ENCODE measurements at places on chromosomes 12 and 14.

DNA sequence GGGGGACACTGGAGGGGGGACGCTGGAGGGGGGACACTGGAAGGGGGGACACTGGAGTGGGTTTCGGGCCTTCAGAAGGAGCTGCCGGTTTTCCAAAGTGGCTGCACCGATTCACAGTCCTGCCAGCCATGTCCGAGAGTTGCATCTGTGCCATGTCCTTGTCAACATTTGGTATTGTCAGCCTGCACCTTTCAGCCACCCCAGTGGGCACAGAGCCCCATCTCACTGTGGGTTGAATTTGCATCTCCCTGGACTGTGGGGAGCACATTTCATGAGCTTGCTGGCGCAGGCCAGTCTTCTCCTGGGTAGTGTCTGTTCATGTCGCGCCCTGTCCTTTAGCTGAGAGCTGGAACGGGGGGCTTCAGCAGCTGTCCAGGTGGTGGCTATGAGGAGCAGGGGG is 72.7 kb downstream of the GALNT9 start:
- no peak for DNase-seq

- DNase-seq = no peak
These were observed 48.3 kb downstream of the CEP290 start for GRCh38 chr12:88093573-88093972.

DNA sequence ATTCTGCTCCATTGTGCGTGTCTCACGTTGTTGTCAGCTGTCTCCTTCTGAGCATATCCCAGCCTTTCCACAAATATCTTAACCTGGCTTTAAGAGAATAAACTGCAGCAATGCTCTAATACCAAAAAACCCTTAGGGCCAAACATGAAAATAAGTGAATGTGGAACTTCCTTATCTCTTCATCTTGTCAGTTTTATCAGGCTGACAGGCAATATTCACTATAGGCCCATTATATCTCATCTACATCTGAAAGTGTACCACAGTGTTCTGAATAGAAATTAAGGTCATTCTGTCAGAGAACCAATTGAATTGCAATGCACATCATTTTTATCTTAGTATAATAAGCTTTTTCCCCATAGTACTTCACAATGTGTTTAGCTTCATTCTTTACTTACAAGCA is 933.1 kb upstream of the FBXO33 start:
- no peak for DNase-seq

GRCh38 chr12:53501615-53502181 is 615 bp downstream of the TARBP2 start:
- DNase-seq = no peak

- DNase-seq = peak; percentile 26
These were observed 56.4 kb downstream of the VCPKMT start for GRCh38 chr14:50059763-50060616.

DNA sequence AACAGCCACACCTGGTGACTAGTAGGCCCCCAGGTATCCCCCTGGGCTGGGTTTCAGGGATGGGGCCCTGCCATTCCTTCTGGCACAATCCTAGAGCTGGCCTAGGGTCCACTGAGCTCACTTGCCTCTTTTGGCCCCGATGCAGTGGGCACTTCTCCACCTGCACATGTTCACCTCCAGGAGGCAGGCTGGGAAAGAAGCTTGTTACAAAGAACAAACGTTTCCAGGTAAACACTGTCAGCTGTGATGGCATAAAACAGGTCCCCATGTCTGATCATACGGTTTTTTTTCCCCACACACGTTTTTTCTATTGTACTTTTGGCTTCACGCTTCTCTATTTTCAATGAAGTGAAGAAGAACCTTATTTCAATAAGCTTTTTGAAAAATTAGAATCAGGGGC is 15.8 kb upstream of the HVCN1 start:
- peak; percentile 43 for DNase-seq

GRCh38 chr12:1884651-1885050 is 33.8 kb downstream of the CACNA2D4 start:
- DNase-seq = no peak

DNA sequence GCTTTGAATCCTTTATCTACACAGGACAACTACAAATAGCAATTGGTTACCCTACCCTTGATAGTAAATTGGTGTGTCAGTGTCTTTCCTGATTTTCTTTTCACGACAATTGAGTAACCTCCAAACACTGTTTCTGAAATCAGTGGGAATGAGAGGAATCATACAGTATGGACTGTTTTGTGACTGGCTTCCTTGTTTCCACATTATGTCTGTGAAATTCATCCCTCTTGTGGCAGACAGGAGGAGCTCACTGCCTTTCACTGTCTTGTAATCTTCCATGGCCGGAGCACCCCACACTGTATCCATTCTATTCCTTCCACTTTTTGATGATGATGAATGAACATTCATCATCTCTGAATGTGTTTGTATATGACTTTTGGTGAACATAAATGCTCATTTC is 164.0 kb upstream of the PZP start:
- no peak for DNase-seq

DNA sequence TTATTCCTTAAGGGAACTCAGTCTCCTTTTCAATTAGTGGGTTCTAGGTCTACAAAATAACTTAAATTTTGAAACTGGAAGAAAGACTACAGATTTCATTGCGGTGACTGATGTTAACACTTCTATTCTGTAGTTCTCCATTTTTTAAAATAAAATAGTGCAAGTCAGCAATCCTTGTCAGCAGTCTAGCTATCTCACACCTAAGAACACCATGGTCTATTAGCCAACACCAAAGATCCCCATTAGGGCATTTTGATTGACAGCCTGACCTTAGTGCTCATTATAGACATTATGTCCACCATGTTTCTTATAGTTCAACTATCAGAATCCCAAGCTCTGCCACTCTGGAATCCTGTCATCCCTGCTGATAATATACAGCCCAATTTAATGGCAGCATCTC is 27.4 kb downstream of the GPR65 start:
- DNase-seq = no peak

GRCh38 chr12:56241424-56242303 is 11.8 kb downstream of the SLC39A5 start:
- no peak for DNase-seq

DNA sequence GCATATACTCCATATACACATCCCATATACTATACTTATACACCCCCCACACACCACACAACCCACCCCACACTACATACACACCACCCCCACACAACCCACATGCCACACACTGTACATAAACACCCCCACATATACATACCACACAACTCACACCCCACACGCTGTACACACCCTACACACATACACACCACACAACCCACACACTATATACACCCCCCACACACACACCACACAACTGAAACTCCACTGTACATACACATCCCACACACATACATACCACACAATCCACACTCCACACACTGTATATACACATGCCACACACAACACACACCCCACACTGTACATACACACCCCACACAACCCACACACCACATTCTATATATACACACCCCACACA is 81.0 kb downstream of the NOC4L start:
- DNase-seq = no peak

DNA sequence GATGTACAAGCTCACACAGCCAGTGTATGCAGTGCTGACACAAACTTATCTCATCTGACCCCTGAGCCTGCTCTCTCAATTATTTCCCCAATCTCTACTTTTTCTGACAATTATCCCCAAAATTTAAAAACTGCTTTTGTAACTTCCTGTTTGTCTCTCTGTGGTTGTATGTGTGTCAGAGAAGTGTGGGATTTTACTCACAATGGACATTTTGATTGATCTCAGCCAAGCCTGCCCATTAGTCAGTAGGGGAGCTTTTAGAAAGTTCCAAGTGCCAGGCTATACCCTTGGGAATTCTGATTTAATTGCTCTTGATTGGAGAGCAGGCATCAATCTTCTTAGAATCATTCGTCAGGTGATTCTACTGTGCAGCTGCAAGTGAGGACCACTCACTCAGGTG is 64.9 kb upstream of the LMNTD1 start:
- DNase-seq = no peak

DNA sequence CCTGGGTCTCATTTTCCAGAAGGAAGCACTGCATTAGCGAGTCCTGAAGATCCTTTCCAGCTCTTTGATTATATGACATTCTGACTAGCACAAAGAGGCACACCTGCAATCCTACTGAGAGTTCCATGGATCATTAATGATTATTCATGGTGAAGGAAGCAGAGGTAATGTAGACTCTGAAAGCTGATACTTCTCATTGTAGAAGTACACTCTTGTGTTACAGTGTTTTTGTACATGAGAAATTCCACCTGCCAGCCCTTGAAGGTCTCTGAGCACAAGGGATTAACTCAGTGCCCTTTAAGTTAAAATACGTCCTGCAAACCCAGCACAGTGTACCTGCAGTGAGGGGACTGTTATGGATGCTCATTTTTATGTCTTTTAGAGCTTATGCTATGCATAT is 558.8 kb upstream of the FBXO33 start:
- DNase-seq = peak; percentile 94

GRCh38 chr12:29103539-29103974 is 45.5 kb upstream of the FAR2 start:
- no peak for DNase-seq

GRCh38 chr14:61476754-61477410 is 155.5 kb downstream of the PRKCH start:
- DNase-seq = no peak

GRCh38 chr14:104420990-104421389 is 158.6 kb upstream of the C14orf180 start:
- DNase-seq = no peak
